ENCODE measurements at places on chromosomes 2 and 18.

DNA sequence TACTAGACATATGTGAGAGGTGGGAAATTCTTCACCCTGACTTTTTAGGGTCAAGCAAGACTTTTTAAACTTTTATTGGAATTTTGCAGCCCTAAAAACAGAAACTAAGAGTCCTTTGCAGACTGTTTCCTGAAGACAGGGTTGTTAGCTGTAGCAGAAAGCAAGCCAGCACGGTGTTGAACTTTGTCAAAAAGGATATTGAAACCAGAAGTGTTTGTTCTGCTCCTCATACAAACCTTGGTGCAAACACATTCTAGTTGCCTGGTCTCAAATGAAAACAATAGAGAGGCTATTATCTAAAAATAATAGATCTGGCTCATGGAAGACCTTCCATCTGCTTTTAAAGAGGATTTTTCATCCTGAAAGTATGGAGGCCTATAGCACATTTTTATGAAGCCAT, 65.8 kb upstream of the IGFBP5 start:
- DNase-seq, result no peak

- no peak for DNase-seq
Measured at GRCh38 chr2:162065767-162066166, 8.2 kb downstream of the DPP4 start.

- no peak for DNase-seq
Measured at GRCh38 chr2:54723996-54724559, 616 bp downstream of the EML6 start.

DNA sequence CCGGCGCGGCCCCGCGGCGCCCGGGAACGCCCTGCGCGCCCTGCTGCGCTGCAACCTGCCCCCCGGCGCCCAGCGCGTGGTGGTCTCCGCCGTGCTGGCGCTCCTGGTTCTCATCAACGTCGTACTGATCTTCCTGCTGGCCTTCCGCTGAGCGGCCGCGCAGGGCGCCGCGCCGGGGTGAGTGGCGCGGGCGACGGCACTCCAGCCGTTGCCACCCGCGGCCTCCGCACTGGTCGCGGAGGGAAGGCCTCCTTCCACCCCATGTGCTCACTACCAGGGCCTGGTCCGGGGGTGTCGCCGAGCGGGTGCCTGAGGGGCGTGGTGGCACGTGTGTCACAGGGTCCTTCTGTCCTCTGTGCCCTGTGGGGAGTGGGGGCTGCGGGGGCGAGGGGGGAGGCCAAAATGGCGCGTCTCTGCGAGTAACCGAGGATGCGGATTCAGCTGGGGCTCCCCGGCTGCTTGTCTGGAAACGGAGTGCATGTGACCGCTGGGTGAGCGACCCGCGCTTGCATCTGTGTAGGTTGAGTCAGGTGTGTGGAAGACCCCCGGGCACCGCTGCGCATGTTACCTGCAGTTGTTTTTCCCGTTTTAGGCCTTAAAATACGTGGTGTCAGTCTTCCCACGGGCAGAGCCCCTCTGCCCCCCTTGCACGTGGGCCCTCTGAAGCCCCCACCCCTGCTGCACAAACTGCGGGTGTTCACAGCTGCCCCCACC, 58.0 kb downstream of the FAM168B start:
- DNase-seq, result no peak

DNA sequence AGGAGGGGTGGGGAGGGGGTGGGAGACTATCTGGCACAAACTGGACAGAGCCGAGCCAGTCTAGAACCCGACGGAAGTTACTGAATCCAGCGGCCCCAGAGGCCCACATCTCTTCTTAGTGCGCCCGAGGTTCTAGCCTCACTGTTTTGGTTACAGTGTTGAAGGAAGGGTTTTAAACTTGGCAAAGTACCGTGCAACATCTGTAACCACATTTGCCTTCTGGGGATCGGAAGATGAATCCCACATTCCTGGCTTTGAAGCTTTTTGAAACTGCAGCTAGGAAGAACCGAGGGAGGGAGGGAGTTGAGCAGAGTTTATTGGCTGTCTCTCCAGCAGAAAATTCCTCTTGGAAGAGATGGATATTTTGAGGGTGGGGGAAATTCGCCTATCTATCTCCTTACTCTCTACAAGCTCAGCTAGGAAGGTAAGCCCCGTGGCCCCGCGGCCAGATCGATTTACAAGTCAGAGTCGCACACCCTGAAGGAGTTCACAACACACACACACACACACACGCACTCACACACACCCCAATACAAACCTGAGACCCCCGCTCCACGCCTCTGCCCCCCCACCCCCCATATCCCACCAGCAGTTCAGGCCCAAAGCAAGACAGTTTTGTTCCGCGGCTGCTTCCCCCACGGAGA, 1.0 kb downstream of the ACVR1 start:
- DNase-seq, result no peak

GRCh38 chr2:31414601-31415241, at the start of gene XDH:
Gene XDH, minus strand, starts transcription at chr2:31414742. Its CDS starts 76 bp downstream, at chr2:31414666.
- no peak for DNase-seq

DNA sequence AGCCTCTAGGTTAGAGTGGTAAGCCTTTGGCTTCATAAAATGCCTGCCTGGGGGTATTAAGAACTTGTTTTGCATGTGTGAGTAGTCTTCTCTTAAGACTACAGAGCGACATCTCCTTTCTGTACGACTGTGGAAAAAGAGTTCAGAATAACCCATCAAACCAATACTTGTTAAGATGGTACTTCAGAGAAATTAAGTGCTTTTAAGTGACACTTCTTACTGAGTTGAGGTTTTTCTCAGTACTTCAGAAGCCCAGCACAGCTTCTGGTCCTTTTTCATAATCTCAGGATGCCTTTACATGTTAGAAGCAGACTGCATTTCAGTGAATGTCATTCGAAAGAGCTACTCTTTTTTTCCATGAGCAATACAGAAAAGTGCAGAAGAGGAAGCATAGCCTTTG, 10.8 kb downstream of the XRCC5 start:
- no peak for DNase-seq

DNA sequence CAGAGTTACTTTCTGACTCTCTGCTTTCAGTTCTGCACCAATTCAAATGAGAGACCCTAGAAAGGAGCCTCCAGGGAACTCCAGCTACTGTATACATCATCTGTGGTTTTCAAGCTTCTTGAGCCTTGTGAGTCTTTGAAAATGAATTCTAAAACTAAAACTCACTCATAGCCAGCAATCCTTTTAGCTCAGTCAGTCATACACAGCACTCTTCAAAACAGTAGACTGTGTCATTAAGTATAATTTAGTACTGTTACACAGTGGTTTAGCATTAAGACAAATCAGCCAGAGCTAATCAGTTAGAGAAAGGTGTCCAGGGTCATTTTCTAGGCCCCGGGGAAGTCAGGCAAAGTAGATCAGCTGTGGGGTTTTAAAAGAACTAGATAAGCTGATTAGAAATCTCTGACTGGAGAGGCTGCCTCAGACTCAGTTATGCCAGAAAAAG, 322.1 kb upstream of the THUMPD2 start:
- no peak for DNase-seq

DNA sequence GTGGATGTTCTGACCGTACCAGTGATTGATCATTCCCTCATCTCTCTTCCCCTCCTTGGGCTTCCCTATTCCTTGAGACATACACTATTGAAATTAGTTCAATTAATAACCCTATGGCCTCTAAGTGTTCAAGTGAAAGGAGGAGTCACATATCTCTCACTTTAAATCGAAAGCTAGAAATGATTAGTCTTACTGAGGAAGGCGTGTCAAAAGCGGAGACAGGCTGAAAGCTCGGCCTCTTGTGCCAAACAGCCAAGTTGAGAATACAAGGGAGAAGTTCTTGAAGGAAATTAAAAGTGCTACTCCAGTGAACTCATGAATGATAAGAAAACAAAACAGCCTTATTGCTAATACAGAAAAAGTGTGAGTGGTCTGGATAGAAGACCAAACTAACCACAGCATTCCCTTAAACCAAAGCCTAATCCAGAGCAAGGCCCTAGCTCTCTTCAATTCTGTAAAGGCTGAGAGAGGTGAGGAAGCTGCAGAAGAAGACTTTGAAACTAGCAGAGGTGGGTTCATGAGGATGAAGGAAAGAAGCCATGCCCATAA, 144.4 kb upstream of the LYPD6 start:
- no peak for DNase-seq

- DNase-seq, result no peak
Measured at GRCh38 chr2:20471148-20471547, 24.3 kb downstream of the RHOB start.

DNA sequence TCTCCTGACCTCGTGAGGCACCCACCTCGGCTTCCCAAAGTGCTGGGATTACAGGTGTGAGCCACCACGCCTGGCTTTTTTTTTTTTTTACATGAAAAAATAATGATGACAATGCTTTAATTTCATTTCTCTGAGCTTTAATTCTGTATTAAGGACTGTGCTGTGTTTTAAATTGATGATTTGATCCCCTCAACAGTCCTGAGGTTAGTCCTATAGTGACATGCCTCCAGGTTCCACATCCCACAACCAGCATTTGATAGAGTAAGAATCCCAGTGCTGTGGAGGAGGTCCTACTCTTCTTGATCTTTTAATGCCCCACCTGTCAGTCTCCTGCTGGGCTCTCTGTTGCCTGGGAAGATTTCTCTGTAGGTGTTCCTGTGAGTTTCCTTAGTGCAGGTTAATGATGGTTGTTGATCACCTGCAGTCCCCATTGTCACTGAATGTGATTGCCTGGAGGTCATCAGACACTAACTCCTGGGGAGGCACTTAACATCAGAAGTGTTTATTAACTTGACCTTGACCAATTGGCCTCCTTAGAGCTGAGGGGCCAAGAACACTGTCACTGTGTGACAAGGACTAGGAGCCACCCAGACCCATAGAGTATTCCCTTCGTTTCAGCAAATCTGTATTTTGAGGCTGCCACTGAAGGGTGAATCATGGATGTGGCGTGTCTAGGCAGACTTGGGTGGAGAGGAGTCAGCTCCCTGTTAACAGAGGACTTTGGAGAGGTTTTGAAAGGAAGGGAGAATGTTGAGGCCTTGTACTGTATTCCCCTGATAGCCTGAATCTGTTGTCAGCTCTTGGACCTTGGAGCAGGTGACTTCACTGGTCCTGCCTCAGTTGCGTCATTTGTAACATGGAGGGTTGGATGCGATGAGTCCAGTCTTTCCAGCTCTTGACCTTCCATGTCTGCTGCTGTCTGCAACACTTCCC, 11.5 kb downstream of the ASAP2 start:
- DNase-seq, result no peak

GRCh38 chr2:106664669-106665068, 177.5 kb downstream of the CD8B2 start:
- no peak for DNase-seq

- no peak for DNase-seq
Measured at GRCh38 chr2:152718909-152719645, 657 bp downstream of the ARL6IP6 start.

GRCh38 chr2:180609626-180610340, 370.6 kb upstream of the UBE2E3 start:
- no peak for DNase-seq

DNA sequence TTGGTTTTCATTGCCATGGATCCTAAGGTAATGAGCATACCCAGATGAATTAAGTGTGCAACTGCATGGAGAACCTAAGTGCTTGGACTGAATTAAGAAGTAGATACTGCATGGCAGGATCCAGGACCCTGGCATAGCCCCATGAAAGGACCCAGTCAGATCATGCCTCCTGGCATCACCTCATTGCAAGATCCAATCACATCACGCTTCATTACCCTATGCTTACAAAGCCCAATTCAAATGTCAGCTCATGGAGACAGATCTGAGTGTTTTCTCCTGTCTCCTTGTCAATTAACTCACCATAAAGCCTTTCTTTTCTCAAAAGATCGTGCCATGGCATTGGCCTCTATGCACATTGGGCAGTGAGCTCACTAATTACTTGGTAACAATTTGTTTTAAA, 519.8 kb upstream of the ZNF804A start:
- no peak for DNase-seq

DNA sequence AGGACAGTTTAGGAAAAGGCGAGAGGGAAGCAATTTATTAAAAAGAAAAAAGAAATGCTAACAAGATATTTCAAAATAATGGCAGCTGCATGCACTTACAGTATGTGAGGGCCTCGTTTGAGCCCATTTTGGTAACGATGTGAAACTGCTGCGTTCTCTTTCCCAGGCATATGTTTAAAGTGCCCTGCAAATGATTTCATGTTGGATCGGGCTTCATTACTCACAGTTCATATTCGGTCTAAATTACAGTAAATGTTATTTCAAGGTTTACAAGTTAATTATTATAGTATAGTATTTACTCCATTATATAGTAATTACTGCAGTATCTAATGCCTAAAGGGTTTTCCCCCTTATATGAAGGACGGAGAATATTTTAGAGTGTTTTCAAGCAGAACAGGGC, 679.1 kb downstream of the BCL11A start:
- DNase-seq, result no peak

DNA sequence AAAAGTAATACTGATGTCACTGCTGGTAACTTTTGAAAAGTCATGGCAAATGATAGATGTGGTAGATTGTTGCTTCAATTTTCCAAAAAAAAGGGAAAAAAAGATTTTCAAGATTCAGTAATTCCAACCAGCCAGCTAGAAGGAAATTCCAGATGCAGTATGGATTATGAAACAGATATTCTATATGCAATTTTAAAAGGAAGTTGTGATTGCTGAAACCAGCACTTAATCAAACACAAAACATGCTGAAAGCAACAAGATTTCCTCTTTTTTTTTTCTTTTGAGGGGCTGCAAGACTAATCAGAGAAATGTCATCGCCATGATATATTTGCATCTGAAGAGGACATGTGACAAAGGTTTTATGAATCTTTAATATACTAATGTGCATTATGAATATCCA, 5.1 kb upstream of the HNMT start:
- no peak for DNase-seq
